ENCODE measurements at places on chromosomes 5 and 9.
A peak's percentile ranks its signal among the peaks of the same experiment; 100 is the strongest.

DNA sequence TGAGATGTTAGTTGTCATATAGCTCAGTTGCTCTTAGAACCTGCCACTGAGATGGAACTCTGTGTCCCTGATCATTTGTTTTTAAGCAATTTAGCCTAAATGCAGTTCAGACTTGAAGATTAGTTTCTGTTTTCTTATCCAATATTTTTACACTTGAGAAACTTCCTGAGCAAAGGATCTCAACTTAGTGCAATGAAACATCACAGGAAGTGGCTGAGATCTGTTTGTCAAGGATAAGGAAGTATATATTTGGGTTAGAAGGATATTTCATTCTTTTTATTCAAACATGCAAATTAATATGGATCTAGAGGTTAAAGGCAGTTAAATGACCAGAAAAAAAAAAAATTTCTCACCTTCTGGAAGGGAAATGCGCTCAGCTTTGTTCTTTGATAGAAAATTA is 19.7 kb upstream of the F2R start:
- no peak for DNase-seq

GRCh38 chr5:101418713-101419118 is 515.6 kb upstream of the ST8SIA4 start:
- DNase-seq, result peak; percentile 3

- no peak for DNase-seq
These were observed 112.5 kb downstream of the MPDZ start for GRCh38 chr9:13166996-13167395.

- no peak for DNase-seq
These were observed 156.7 kb downstream of the ADAMTS12 start for GRCh38 chr5:33735072-33735471.

DNA sequence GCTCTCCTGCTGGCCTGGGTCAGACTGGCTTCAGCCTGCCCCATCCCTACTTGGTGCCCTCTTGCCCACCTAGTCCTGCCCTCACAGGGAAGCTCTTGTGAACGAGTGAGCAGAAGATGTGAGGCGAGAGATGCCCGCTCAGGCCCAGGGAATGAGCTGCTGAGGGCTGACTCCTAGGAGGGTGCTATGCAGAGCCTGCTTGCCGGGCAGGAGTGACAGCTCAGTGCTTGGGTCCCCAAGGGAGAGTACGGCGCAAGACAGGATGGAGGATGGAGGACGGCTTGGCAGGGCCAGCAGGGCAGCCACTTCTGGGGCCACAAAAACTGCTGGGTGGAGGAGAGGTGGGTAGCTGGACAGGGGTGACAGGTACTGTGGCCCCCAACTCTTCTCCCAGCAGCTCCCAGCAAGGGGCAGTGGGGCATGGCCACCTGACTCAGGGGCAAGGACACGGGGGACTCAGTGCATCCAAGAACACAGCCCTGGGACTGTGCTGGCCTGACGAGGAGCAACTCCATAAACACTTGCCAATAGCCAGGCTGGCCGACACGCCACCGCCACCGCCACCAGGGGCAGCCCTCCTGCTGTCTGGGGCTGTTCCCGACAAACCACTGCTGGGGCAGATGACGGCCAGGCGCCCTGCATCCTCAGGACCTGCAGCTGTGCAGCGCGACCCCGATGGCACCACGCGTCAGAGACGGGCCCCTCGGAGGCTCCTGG is 55.6 kb upstream of the UBAC1 start:
- DNase-seq, result no peak
